ENCODE measurements at places on chromosomes 6 and 20. TPM values are rescaled to one million over a fixed set of nuclear protein-coding genes. Genes with fewer than 3 reads are reported as not detected.
A peak's percentile ranks its signal among the peaks of the same experiment; 100 is the strongest.

DNA sequence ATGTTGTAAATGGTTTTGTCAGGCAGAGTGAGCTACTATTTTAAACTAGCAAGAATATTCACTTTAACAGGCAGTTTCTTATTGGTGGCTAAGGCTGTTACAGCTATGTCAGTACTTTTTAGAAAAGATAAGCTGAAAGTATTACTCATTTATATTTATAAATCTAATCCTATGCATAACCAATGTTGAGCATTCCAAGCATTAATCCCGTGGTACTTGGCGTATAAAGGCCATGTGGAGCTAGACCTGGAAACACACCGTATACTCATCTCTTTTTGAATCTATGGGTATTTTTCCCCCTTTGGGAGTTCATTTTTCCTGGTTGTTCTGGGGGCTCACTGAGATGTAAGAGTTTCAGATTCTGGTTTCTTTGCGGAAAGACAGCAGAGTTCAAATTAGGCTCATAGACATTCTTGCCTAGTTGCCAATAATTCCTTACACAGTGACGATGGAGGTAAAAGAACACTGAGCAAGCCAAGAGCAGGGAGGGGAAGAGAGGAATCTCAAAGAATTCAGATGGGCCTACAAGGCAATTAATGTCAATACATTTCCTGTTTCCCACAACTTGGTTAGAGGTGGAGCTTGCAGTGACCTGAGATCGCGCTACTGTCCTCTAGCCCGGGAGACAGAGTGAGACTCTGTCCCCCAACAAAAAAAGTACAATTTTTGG is 211.5 kb downstream of the SOX4 start:
- peak; percentile 55 for DNase-seq

The TOMM34 gene
- total RNA-seq, result 97.5 TPM

DNA sequence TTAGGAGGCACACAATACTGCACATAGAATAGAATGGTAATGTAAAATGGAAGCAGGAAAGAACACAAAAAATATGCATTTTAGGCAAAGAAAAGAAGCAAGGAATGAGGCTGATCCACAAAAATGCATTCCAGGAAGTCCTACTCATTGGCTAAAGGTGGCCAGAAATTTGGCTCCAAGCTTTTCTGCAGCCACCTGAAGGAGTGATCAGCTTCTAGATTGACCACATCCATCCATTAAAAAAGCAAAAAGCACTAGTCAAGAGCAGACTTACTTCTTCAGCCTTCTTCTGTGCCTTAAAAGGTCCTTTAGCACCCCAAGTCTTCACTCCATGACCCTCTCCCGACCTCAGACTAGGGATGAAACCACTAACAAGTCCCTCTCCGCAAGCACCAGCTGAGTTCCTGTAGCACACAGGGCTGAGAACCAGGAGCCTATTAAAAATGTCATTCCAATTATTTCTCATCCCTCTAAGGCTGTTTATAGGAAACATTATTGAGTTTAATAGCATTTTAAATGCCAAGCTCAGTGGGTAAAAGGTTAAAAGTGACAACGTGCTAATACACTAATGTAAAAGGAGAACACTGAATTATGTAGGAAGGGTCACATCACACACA is 36.5 kb downstream of the TRAM2 start:
- DNase-seq, result peak; percentile 42

DNA sequence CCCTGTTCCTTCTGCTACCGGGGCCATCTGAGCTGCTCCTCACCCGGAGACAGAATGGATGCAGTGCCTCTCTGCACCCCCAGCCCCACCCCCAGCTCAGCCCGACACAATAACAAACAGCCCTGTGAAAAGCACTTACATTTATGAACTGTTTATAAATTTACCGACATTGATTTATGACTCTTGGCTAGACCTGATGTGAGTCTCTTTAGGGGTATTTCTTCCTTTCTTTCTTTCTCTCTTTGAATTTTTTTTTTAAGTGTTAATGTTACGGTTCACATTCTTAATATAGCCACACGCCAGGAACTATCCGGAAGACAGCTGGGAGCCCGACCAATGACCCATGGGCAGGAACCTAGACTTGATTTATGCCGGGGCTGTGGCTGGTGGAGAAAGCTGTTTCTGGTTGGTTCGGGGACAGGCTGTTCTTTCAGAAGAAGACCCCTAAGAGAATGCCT is 266.3 kb downstream of the CDC5L start:
- peak; percentile 31 for DNase-seq

DNA sequence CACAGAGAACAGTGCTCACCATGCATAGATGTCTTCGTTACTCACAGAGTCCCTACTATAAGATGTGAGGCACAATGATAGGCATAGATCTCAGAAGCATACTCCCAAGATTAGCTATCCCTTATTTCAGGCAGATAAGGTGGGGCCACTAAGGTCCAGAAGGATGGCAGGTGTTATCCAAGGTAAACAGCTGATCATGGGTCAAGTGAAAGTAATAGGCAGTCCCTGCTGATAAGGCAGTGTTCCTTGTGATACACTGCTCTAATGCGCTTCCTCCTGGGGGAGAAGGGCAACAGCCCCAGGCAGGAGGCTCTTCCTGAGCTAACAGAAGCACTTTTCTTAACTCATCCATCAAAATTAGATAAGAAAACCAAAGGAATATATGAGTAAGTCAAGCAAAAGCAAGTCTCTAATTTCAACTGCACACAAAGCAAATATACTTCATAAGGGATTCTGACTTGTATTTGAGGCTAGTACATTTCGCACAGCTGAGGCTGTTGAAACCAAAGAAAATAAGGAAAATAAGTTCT is 42.2 kb downstream of the METTL24 start:
- DNase-seq, result no peak

- peak; percentile 32 for DNase-seq
Measured at GRCh38 chr6:116764961-116765841, at the start of gene FAM162B. TSS of gene FAM162B (minus strand) at chr6:116765719. CDS start at chr6:116765576, 143 bp downstream.

DNA sequence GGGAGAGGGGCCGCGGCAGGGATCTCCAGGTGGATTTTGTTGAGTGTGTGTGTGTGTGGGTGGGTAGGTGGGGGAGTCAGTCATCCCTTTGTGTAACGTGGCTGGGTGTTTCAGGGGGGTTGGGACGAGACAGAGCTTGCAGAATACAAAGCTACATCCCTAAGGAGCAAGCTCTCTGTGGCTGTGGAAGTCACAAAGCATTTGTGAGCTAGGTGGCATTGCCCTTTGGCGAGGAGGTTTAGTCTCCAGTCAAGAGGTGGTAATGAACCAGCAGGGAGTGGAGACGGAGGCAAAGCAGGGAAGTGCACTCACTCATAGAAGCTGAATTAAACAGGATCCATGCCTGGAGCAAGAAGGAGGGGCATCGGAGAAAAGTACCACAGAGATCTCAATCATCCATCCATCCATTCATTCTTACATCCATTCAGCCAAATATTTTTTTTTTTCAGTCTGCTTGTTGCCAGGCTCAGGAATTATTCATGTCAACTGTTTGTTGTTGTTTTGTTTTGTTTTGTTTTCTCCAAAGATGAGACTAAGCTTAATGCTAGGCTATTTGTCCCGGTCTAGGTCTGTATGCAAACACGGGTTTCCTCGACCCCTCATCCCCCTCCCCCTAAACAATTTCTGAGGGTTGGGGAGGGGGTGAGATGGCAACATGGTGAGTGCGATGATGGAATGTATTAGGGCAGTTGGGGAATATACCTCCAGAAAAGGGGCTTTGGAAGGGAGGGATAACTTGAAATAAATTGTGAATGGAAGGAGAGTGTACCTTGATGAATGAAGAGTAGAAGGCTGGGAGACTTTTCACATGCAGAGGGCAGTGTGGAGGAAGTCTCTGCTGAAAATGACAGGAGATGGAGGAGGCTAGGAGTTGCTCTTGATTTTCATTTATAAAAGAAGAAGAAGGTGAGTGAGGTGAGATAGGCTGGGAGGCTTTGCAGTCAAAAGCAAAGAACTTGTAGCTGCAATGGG is 1.0 kb downstream of the HCRTR2 start:
- DNase-seq, result no peak

The ARFGEF3 gene
- under 0.01 TPM for total RNA-seq

- DNase-seq, result peak; percentile 90
Measured at GRCh38 chr6:155352811-155353210, 38.5 kb upstream of the TFB1M start.

GRCh38 chr6:97594844-97595243 is 311.8 kb upstream of the MMS22L start:
- peak; percentile 84 for DNase-seq
